Activated T-cell treated with anti-CD3 and anti-CD28 coated beads, Interleukin-2, amount 50 U/mL, for 48 hours (primary cell): ENCODE measurements at places on chromosomes 1 and 21.

GRCh38 chr1:9350013-9350908 is 57.6 kb downstream of the SPSB1 start:
- DNase-seq = no peak

DNA sequence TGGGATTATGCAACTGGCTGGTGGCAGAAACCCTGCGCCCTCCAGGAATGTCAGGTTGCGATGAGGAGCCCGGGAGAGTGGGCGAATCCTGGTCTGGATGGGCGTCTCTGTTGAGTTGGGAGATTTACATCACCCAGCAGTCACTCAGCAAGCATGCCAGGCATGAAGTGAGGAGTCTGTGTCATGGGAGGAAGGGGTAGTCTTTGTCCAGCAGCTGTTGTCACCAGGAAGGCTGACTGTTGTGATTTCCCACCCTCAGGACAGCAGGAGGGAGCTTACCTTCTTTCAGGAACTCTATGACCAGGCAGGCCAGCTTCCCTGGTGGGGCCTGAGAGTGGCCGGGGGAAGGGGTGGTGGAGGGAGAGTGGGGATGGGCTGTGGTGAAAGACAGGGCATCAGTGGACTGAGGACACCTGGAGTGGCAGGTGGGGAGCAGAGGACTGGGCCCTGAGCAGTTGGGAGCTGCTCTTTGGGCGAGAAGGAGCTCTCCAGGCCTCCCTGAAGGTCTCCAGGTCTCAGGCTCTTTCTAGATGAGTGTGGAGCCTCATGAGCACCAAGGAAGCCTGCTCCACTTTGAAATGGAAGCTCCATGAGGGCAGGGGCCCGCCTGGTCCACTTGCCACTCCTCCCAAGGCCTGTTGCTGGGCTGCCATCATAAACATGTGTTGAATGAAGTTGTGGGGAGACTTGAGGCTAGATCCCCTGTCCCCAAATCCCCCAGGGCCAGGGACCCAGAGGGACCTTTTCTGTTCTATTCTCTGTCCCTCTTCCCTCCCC is 21.3 kb upstream of the PKP1 start:
- no peak for DNase-seq

GRCh38 chr21:43191521-43191920 is 22.7 kb downstream of the CRYAA start:
- DNase-seq = no peak

DNA sequence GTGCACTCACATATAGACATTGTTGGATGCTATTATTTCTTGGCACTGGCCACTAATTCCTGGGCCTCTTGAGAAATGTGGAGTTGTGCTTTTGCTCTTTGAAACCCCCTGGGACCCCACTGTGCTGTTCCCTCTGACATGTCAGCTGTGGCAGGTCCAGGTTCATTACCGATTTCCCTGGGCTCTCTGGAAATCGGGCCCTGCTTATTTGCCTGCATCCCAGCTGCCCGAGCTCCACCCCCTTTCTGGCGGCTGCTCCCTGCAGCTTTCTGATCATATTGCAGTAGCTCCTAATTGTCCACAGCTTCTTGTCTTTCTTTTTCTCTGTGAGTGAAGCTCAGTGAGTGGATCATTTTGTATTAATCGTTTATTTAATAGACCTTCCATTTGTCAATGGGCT is 183.7 kb upstream of the FAM78B start:
- no peak for DNase-seq

- no peak for DNase-seq
Measured at GRCh38 chr1:43978264-43978550, 803 bp upstream of the B4GALT2 start.

- DNase-seq = no peak
Measured at GRCh38 chr1:9946315-9946714, 3.0 kb downstream of the NMNAT1 start.

GRCh38 chr1:202162047-202162417 is 1.6 kb upstream of the PTPN7 start:
- DNase-seq = peak; percentile 73

- DNase-seq = no peak
Measured at GRCh38 chr1:111183308-111184069, 17.0 kb downstream of the DENND2D start.

- DNase-seq = no peak
Measured at GRCh38 chr1:87143413-87144135, 185.1 kb upstream of the LMO4 start.

GRCh38 chr1:172628401-172628800 is 30.5 kb upstream of the FASLG start:
- DNase-seq = no peak

- no peak for DNase-seq
Measured at GRCh38 chr1:46183079-46183847, 7.0 kb upstream of the P3R3URF start.
